ENCODE measurements at places on chromosomes 7 and 10.

- no peak for DNase-seq
Measured at GRCh38 chr7:29375641-29376562, 181.3 kb downstream of the CHN2 start.

DNA sequence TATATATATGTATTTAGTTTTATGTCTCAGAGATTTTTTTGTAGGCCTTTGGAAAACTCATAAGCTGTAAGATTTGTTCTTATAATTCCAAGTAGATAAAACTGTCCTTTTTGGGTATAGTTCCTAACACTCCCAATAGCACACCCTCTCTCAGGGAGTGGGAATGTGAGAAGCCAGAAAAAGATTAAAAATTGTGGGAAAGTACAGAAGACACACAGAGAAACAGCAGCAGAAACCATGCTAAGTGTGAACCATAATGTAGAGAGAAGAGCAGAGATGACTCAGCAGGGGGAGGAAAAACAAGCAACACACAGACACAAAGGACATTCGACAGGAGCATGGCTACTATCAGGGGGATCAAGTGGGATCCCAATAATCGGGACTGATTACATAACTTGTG, 401.6 kb downstream of the MAGI2 start:
- no peak for DNase-seq

GRCh38 chr10:131477457-131478121, 166.1 kb upstream of the TCERG1L start:
- no peak for DNase-seq

DNA sequence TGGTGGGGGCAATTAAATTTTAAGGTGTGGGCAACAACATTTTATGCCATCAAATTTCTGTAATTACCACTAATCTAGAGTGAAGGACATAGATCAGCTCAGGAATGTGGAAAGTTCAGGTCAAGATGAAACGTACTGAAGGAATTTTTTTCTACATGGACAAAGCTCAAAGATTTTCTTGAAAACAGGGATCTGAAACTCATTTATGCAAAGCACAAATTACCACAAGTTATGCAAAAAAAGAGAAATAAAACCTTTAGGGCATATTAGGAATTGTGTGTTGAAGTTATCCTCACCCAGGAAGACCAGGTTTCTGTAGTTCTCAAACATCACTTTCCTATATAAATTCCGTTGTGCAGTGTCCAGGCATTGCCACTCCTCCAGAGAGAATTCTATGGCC, 18.9 kb downstream of the ZNF680 start:
- no peak for DNase-seq

DNA sequence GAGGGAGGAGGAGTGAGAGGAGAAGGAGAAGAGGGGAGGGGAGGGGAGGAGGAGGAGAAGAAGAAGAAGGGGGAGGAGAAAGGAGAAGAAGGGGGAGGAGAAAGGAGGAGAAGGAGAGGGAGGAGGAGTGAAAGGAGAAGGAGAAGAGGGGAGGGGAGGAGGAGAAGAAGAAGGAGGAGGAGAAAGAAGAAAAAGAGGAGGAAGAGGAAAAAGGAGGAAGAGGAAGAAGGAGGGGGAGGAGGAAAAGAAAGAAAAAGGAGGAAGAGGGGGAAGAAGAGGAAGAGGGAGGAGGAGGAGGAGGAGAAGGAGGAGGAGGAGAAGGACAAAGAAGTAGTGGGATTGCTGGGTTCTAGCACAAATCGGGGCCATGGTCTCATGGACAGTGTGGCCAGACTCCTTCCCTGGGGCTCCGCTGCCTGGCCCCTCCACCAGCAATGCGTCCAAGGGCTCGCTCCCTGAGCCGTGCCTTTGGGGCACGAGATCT, 4.2 kb upstream of the MAFK start:
- DNase-seq: no peak

DNA sequence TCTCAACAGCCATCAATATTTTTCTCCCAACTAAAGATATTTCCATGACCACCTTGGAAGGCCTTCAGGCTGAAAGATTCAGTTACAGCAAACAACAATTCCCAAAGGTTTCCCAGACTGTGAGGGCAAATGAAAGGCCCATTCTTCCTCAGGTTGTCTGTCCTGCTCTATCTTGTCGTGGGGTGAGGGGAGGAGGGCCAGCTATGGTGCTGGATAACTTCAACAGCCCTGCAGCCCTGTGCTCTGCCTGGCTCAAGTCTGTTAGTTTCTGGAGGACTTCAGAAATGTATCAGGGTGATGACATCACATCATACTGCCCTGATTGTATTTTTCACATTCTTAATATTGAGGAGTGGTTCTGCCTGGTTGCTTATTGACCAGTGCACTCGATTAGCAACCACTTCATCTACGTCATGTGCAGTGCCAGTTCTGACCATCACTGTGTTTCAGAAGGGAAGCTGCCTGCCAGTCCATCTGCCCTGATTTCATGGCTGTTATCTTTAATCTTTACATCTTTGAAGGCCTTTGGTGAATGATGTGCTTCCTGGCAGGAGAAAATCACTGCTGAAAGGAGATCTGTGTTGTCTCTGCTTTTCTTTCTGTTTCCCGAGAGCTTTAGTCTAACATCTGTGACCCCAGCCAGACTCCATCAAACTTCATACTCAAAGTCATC, 135.5 kb downstream of the NRF1 start:
- DNase-seq: no peak

- no peak for DNase-seq
Measured at GRCh38 chr10:70038923-70039322, 13.7 kb upstream of the MACROH2A2 start.

- no peak for DNase-seq
Measured at GRCh38 chr7:85655252-85655651, 468.4 kb upstream of the SEMA3D start.

DNA sequence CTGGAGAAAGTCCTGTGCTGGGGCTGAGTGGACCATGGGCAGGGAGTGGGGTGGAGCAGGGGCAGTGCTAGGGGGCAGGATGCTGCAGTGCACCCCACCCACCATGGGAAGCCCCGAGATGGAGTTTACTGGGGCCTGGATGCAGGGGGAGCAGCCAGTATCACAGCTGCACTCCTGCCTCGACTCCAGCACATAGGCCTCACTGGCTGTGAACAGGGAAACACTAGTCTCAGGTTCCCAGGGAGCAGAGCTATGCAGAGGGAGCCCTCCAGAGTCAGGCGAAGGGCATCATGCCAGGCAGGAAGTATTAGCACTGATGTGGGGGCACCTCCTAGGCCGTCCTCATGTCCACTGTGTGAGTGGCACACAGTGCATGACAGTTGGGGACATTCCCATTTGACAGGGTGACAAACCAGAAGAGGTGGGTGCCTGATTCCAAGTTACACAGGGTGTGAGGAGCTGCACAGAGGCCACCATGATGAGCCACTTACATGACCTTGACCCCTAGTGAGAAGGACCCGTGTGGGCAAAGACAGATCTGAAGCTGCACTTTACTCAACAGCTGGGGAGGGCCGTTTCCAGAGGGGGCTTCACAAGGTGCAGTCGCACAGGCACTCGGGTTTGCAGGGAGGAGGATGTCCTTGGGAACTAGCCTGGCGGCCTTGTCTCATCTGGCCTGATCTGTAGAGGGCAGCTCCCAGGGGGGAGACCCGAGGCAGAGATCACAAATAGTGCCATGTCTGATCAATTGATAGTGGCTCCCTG, 69.9 kb upstream of the LRRC4 start:
- no peak for DNase-seq

DNA sequence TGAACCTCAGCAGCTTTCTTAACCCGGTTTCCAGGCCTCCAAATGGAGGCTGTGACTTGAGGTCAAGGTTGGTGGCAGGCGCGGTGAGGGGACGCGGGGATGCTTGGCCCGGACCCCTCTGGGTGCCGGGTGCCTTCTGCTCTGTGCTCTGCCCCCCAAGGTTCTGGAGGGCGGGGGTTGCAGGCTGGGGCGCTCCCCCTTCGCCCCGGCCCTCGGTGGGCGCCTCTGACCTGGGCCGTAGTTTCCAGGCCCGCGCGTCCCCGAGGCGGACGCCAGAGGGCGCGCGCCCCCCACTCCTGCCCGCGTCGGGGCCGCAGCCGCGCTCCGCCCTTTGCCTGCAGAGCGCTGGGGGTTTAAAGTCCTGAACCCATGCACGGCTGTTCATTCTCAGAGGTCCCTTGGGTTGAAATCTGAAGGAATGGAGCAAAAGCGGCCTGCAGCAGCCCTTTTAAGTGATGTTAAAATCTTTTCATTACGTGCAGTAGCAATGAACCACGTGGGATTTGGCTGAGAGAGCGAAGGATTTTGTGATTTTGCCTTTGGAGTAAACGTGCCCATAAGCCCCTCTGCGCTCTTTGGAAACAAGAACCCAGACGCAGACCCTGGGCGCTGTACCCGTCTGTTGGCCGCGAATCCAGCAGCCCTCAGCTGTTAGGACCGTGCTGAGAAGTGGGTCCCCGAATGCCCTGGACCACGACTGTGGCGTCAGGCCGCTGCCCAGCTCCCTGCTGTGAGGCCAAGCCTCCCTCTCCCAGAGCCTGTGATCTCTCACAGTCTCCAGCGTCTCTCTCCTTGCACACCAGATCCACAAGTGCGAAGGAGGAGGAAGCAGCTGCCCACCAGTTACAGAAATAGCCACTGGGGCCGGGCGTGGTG, 135.0 kb downstream of the ACTR3B start:
- DNase-seq: no peak

GRCh38 chr10:68135922-68136792, 26.9 kb downstream of the MYPN start:
- DNase-seq: no peak

GRCh38 chr7:50860174-50860573, 77.5 kb upstream of the GRB10 start:
- DNase-seq: no peak

DNA sequence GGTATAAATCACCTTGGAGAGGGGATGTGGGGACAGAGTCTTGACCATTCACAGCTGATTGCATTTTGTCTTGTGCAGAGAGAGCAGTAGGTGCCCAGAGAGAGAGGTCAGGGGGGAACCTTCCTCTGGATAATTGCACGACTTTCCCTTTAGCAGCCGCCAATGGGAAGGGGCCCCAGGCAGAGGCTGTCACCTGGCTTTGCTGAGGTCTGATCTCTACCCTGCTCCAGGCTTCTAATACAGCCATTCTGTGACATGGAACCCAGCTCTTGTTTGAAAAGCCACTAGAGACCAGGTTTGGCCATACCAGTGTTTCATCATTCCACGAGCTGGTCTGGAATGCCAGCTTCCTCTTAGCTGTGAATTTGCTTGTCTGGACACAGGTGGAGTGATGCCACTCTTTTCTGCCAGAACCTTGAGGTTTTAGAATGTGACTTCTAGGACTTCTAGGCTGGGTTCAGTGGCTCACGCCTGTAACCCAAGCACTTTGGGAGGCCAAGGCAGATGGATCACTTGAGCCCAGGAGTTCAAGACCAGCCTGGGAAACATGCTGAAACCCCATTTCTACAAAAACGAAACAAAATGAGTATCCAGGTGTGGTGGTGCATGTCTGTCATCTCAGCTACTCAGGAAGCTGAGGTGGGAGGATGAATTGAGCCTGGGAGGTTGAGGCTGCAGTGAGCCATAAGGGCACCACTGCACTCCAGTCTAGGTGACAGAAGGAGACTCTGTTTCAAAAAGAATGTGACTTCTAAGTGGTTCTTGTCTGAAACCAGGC, 159.9 kb downstream of the CAMK1D start:
- no peak for DNase-seq

Data from sigmoid colon (tissue), 7 donors.